ENCODE measurements at places on chromosomes 11 and 22. TPM values are rescaled to one million over a fixed set of nuclear protein-coding genes. Genes with fewer than 3 reads are reported as not detected.

DNA sequence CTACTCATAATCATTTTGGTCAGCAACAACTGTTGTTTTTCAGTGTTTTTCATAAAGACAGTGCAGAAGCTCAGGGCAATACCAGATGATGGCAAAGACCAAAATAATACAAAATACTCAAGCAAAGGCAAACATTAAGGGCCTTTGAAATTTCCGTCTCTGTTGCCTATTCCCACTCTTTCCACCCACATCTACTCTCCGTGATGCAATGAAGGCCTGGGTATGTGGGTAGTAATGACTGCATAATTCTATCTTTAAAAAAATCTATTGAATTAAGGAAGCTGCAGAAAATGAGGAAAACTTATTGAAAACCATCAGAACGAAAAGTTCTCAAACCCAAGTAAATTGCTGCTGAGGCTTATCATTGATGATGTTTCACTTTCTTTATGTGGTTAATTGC is 203.3 kb downstream of the MAML2 start:
- no peak for DNase-seq

The ROBO4 gene
- 13.2 TPM for total RNA-seq

DNA sequence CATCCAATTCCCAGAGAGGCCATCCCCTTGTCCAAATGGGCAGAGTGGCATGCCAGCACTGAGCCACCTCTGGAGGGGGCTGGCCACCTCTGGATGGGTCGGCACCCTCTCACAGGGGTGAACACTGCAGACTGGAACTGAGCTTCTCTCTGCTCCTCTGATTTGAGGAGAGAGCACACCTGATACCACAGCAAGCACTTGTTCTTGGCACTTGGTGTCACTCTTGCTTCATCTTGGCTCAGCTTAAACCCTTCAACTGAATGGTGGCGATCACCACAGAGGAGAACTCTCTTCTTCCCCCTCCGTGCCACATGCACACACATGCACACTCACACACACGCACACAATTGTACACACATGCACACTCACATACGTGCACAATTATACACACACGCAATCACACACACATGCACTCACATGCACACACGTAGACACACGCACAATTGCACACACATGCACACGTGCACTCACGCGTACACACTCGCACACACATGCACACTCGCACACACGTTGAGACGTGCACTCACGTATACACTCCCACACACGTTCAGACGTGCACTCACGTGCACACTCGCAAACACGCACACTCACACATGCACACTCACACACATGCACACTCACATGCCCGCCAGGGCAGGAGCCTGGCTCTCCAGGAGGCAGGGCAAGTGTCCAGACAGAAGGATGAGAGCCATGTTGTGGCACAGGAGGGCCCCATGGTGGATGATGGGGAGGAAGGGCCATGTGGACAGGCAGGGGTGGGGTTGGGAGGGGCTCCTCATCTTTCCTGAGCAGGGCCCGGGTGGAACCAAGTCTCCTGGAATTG is 23.4 kb downstream of the OVOL1 start:
- no peak for DNase-seq

- no peak for DNase-seq
Measured at GRCh38 chr11:23022854-23023253, 162.6 kb upstream of the CCDC179 start.

GRCh38 chr11:23103416-23103815 is 243.1 kb upstream of the CCDC179 start:
- no peak for DNase-seq

GRCh38 chr11:824942-825341 is 2.8 kb upstream of the CRACR2B start:
- peak; percentile 85 for DNase-seq

GRCh38 chr11:28797536-28797935 is 689.3 kb downstream of the METTL15 start:
- no peak for DNase-seq

DNA sequence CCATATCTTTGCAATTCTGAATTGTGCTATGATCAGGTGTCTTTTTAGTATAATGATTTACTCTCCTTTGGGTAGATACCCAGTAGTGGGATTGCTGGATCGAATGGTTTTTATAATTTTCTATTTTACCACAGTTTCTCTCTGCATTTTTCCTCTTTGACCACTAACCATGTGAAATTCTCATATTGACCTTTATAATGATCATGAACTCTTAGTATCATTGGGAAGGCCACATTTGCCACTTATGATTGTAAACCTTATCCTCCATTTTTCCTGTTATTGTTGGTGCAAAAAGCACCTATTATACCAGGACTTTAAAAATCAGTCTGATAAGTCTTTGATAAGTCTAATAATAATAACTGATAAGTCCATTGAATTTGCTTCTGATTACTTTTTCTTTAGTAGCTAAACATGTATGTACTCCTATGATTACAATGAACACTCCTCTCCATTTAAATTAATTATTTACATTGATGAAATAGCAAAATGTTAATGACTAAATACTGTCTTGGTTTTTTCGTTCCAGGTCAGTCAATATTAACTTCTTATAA is 9.6 kb downstream of the NEAT1 start:
- no peak for DNase-seq
